ENCODE measurements at places on chromosomes 1 and 21.

GRCh38 chr21:32392299-32392879, 423 bp downstream of the URB1 start:
- DNase-seq, result no peak

GRCh38 chr1:235882816-235883215, 16.1 kb upstream of the LYST start:
- no peak for DNase-seq

- no peak for DNase-seq
Measured at GRCh38 chr1:229666585-229666984, 40.5 kb downstream of the URB2 start.

DNA sequence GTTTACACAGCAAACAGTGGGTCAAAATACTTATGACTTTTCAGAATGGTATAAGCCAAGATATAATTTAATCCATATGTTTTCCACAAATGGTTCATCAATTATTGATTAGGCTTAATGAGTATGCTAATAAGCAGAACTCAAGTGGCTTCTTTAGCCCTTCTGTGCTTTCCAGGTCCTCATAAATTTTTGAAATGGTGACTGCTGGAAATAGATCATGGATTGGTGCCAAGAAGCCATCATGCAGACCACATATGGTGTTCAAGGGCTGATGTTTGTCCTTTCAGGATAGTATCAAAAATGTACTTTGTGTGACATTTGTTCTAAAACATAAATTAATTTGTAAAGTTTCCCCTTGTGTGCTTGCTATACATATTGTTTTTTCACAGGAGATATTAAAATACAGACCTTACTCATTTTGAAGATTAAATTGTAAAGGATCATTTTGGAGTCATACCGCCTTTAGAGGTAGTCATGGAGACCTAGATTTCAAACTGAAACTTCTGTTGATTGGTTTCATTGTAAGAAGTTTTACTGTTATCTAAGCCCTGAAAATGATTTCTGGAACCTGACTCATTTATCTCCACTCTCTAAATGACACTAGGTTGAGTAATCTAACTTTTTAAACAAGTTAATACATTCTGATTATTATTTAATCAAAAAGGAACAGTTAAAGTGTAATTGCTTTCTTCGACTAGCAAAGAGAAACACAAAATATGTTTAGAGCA, 507.9 kb downstream of the PLA2G4A start:
- DNase-seq, result no peak

DNA sequence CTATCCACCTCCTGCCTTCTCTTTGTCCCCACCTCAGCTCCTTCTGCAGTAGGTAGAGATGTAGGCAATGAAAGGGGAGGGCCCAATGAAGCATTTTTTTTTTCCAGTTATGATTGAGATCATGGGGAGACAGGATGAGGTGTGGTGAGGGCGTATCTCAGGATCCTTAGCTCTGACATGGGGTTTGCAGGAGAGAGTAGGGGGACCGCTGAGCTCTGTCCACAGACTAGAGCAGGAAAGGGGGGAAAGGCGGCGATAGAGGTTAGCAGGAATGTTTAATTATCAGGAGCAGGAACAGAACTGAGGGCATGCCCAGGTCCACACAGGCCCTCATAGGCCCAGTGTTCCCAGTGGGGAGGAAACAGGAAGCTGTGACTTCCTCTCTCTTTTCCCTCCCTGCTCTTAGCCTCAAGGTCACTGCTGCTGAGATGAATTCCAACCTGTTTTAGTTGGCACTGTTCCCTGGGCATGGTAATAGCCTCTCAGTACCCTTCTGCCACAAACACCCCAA, 901 bp upstream of the RXFP4 start:
- no peak for DNase-seq

DNA sequence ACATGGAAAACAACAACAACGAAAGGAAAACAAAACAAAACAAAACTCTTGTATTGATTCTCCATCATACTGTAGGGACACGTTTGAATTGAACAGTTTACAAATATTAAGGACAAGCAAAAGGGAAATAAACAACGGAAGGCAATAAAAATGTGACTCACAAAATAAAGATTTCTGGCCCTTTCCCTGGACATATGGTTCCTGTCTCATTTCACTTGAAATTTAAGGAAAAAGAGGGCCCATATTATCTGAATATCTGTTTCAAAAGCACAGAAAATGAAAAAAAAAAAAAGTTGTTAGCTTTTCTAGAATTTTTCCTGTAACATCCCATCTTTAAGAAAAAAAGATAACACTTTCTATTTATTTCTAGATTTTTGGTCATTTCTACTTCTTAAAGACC, 3.6 kb upstream of the PKN2 start:
- no peak for DNase-seq
